ENCODE measurements at places on chromosomes 12 and 14.

GRCh38 chr14:93975791-93976476 lies 436 bp downstream of the ASB2 start:
- peak; percentile 64 for DNase-seq

- DNase-seq, result no peak
These were observed 68.9 kb downstream of the CMKLR1 start for GRCh38 chr12:108270035-108270848.

DNA sequence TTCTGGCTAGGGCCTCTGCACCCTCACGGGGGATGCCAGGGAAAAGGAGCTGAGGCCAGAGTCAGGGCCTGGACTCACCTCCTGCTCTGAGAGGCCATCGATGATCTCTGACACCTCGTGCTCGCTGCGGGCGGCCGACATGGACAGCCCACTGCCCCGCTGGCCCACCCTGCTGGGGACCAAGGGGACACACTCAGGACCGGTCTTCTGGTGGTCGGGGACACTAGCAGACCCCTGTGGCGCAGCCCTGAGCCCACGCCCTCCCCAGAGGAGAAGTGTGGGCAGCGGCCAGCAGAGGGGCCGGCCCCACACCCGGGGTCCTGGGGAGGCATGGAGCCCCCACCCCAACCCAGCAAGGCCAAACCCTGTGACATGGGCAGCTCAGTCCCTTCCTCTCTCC lies 134.6 kb downstream of the RFLNA start:
- no peak for DNase-seq

DNA sequence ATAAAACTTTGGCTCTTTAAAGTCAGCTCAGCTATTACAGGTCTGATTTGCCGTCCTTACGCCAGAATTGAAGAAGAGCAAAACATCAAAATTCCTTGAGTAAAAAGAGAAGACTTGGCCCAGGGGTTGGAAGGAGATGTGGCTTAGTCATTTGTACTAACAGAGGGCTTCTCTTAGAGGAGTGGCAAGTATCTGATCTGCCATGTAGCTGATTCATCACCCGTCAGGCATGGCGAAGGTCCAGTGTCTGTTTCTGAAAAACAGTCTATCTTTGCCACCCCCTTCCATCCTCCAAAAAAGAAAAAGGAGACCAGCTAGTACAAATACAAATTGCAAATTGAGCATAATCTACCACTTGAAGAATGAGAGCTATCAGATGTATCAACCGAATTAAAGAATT lies 91.9 kb downstream of the RAD52 start:
- DNase-seq, result no peak

GRCh38 chr14:24673059-24673458 lies 39.1 kb upstream of the GZMB start:
- DNase-seq, result no peak

DNA sequence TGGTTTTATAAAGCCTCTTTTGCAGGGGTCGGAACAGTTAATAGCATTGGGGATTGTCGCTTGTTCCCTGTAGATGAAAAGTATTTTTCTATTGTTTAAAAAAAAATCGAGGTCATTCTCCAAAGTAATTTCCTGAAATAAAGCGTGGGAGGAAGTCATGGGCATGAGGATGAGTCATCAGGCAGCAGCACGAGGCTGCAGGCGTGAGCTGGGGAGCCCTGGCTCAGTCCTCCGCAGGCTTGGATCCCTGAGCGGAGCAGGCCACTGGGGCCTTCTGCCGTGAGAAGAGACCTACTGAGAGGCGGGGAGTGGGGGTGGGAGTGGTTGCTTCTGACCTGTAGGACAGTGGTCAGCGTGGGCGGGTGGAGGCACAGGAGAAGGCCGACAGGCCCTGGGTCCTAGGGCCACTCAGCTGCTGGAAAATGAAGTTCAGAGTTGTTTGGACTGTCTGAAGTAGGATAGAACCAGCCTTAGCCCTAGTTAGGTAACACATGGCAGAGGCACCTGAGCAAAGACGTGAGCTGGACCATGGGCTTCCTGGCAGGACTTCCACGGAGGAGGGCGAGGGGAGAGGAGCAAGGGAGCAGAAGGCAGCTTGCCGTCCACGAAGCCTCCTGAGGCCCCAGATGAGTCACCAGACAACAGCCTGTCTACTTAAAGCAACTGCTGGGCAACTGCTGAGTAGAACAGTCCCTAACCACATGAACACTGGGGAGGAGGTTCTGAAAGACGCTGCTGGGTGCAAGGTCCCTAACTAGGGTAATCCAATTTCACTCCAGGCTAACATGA lies 21.1 kb upstream of the LGALS3 start:
- peak; percentile 52 for DNase-seq

GRCh38 chr12:7555752-7556151 lies 52.2 kb upstream of the CD163 start:
- no peak for DNase-seq

DNA sequence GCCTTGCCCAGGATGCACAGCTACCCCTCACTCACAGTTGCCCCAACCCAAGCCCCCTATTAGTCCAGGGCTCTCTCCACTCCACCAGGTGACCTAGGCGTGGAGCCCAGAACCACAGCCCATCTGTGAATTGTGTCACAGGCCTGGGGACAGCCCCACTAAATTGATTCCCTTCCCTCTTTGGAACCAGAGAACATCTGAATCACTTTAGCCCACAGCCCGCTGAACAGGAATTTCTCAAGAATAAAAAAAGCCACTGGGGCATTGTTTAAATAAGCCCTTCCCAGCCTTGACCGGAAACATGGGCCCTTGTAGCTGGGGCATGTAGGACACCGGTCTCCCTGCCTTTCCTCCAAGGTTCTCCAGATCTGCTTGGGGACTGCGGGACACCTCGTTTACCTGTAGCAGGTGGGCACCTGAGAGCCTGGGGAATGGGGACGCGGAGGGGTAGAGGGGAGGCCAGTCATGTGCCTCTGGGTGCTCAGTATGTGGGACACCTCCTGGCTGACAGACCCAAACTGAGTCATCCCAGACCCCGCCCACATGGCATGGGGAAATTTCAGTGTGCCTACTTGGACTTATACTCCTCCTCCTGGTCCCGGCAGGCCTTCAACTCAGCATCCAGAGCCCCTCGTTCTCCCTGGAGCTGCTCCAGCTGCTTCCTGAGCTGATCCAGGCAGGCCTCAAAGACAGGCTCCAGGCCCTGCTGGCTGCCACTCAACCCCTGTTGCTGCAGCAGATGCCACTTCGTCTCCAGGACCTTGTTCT lies 1.3 kb downstream of the KRT78 start:
- DNase-seq, result no peak

DNA sequence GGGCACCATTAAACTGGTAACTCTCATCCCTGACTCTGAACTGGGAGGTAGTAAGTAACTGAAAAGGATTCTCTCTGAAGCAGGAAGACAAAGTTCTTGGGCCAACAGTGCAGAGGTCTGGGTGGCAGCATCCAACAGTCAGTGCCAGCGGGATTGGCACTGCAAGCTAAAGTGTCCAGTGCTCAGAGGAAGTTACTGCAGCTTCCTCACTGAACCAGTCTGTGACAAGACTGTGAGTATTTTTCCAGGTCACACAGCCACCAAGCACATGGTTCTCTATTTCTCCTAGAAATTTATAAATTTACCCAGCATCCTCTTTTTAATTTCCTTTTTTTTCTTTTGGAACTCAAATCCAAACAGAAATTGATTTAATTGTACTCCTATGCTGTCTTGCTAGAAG lies 81.6 kb upstream of the FAR2 start:
- no peak for DNase-seq

GRCh38 chr14:99660794-99661193 lies 15.9 kb downstream of the HHIPL1 start:
- no peak for DNase-seq

DNA sequence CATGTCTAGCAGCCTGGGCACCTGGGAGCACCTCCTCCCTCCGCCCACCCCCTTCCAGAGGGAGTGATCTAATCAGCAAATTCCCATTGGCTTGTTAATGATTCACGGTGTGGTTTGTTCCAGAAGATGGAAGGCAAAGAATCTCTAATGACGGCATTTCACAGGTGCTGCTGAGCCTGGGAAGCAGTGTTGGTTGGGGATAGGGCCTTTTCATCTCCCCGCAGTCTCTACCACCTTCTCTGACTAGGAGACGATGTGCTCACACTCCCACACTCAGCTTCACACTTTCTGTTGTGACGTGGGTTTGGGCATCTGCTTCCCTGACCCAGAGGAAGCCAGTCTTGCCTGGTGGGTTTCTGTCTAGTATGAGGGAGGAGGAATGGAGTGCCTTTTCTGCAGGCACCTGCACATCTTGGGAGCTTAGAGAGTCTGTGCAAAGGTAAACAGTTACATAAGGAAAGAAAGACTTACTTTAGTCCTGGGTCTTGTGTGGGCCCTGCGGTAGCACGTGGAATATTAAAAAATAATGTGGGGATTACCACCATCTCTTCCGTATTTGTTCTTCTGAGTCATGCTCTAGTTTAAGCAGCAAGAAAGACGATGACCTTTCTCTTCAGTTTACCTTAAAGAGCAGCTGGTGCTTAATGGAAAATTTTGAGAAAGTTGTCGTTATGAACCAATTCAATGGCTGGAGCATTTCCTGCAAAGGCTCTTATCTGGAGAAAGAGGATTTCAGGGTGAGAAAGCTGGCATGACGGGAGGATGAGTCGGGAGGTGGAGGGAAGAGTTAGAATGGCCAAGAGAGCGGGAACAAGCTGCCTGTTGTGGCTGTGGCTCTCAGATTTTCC lies 70.6 kb upstream of the ARHGAP5 start:
- DNase-seq, result no peak

DNA sequence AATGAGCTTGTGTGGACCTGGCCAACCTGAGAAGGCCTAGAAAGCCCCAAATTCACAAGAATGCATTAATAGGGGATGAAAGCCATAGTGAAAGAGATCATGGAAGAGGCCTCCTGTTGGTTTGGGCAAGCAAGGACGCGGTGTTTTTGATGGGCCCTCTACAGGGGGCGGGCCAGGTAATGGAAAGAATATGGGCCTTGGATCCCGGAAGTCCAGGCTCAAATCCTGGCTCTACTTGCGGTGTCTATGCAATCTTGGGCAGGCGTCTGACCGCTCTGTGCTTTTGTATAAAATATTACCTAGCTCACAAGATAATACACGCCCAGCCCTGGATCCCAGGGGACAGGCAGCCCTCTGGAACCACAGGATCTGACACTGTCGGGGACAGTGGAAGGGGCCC lies 41.1 kb upstream of the CLMN start:
- no peak for DNase-seq
